Small intestine (tissue), 16 donors: ENCODE measurements at places on chromosomes 6 and 20.

GRCh38 chr6:7921632-7922092 is 11.1 kb upstream of the TXNDC5 start:
- DNase-seq, result no peak

DNA sequence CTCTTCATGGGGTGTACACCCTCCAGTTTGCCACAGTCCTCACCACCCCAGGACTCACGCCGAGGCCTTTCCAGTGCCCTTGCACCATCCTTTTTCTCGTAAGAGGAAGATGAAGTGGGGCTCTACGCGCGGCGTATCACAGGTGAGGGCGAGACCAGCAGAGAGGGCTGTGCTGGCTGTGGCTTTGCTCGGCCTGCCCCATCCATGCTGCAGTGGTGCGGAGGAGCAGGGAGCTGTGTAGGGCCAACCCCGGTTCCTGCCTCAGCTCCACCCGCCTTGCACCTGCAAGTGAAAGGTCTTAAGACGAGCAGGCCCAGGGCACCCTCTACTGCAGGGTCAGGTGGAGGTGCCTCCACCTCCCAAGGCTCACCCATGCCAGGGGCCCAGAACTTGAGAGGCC is 24.1 kb downstream of the RBCK1 start:
- no peak for DNase-seq

GRCh38 chr6:119482850-119483285 is 133.3 kb upstream of the MAN1A1 start:
- DNase-seq, result no peak

DNA sequence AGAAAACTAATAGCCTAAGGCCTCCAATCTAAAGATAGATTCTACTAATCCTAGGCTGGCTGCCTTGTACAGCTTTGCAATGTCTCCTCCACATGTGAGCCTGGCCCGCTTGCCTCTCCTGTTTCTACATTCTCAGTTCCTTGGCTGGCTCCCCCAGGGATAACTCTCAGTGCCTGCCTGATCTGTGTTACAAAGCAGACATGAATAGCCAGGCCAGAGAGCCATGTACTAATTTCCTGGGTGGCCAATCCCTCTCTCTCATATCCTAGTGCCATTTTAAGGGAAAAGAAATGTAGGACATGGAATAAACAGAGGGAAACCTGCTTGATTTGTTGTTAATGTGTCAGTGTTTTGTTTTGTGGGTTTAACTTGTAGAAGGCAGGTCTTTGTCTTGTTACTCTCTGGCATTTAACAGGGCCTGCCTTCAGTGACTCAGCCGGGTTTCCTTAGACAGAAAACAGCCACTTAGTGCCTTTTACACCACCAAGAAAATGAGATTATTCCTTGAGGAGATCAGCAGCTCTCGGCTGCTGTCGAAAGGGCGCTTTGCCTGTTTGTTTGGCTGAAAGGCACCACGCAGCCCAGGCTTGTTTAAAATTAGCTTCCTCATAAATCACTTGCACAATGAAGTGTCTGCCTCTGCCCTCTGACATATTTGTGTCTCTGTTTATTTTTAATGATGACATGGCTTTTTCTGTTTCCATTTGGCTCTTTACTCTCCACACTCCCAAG is 702.7 kb downstream of the MAFB start:
- DNase-seq, result peak; percentile 14

GRCh38 chr6:52560462-52560861 is 16.4 kb downstream of the TRAM2 start:
- DNase-seq, result peak; percentile 40

- no peak for DNase-seq
Measured at GRCh38 chr6:87639373-87639772, 49.4 kb downstream of the ORC3 start.

GRCh38 chr6:89581689-89582088 is 56.9 kb downstream of the LYRM2 start:
- DNase-seq, result no peak

GRCh38 chr20:1286267-1287024 is 20.4 kb downstream of the SNPH start:
- no peak for DNase-seq

DNA sequence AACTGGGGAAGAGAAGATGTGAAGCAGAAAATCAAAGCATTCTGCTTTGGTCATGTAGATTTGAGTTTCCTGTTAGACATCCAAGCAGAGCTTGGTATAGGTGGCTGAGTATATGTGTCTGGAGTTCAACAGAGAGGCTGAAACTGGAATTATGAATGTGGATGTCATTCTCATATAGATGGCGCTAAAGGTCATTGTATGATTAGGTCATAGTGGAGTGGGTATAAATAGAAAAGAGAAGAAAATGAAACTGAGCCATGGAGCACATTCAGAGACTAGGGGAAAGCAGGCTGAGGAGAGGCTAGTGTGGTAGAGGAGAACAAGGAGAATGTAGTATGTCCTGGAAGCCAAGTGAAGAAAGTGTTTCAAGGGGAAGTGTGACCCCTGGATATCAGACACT is 295.6 kb upstream of the PLN start:
- DNase-seq, result no peak

GRCh38 chr20:61900945-61901293 is 164.8 kb downstream of the TAF4 start:
- no peak for DNase-seq

- DNase-seq, result peak; percentile 66
Measured at GRCh38 chr20:25294459-25295385, 46.8 kb downstream of the PYGB start.

GRCh38 chr6:40755046-40755681 is 168.0 kb upstream of the LRFN2 start:
- DNase-seq, result peak; percentile 5

DNA sequence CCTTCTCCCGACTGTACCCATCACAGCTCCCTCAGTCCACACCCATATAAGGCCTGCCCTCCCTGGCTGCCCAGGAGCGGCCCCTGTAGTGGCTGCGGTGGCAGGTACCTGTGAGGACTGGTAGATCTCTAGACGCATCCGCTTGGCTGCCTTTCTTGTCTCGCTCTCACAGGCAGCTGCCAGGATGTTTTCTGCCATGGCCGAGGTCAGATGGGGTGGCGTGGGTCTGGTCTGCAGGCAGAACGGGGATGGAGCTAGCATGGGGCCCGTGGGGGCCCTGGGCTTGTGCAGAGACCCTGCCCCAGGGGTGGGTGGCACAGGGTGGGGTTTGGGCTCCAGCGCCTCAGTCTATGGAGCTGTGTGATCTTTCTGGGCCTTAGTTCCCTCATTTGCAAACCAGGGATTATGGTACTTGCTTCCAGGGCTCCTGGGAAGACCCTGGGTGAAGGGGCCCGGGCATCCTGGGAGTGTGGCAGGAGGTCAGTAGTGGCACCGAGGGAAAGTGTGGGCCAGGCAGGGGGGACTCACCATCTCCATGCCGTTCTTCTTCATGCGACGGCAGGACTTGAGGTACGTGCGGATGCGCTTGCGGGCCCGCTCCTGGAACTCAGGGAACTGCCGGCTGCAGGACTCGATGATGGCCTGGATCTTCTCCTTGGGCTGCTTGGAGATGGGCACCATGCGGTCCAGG is 94.8 kb downstream of the ASXL1 start:
- DNase-seq, result no peak

DNA sequence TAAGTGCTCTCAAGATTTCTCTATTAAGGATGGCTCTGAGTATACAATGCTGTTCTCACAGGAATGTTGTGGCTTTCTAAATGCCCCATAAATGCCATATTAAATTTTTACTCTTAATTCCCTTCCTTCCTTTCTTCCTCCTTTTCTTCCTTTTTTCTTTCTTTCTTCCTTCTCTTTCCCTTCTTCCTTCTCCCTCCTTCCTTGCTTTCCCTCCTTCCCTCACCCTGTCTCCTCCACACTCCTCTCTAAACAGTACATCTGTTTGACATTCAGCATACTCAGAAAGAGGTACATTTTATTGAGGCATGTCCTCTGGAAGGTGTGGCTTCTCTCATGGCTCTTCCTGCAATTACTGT is 433 bp upstream of the SLC17A1 start:
- no peak for DNase-seq

- no peak for DNase-seq
Measured at GRCh38 chr20:55557191-55557590, 448.1 kb downstream of the CBLN4 start.

DNA sequence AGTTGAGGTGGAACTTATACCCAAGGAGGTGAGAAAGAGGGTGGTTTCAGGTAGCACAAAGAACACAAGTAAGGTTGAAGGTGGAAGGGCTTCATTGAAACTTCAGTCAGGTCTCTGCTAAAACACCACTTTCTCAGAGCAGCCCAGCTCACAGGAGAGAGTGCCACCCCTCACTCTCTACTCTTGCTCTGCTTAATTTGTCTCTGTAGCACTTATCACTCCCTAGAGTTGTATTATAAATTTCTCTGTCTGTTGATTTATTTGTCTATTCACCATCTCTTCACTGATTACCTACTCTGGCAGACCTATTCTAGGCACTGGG is 353.8 kb upstream of the CNR1 start:
- DNase-seq, result no peak

DNA sequence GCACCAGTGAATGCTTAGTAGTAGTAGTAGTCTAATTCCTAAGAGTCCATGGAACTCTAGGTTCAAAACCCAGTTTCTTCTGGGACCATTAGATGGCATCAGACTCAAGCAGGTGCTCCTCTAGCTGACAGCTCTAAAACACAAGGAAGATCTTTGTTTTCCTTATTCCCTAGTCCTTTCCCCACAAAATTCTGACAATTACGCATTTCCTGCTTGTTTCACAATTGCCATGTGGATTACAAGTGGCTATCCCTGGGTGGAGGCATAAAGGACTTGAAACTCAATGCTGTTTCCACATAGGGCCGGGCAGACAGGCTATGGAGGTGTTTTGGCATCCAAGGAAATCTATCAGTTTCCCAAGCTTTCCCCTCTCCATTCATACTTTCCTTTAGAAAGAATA is 9.2 kb upstream of the HLA-DOB start:
- DNase-seq, result peak; percentile 55

DNA sequence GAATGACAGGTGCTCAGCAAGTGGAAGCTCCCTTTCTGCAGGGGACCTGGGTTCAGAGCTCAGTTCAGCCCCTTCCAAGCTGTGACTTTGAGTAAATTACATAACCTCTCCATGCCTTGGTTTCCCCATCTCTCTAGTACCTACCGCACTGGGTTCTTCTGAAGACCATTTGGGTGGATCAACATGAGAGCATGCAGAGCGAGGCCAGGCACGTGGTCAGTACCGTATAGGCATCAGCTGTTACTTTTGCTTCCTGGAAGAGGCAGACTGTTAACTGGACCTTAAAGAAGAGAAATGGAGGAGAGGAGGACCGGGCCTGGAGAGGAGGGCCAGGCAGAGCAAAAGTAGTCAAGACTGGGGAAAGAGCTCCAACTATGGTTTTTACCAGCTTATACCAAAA is 1.7 kb upstream of the MYLK2 start:
- no peak for DNase-seq
